Progenitor cell of endocrine pancreas (in vitro differentiated cells): ENCODE measurements at places on chromosomes 6 and 20.

- no peak for DNase-seq
These were observed 21.8 kb upstream of the UFL1 start for GRCh38 chr6:96499781-96500180.

DNA sequence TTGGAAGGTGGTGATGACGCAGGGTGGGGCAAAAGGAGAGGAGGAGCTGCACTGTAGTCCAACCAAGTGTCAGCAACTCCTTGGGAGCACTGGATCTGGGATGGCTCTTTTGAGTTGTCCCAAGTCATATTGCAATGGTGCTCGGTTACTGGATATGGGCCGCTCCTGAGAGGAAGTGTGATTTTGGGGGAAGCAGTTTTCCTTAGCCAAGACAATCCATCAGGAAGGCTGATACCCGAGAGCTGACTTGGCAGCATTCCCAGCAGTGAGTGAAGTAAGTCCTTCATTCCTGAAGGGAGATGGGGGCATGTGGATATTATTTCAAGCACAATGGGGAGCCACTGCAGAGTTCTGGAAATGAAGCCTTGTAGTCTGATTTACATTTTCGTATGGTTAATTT lies 354.1 kb downstream of the RFPL4B start:
- no peak for DNase-seq

GRCh38 chr6:24140591-24140990 lies 14.6 kb downstream of the NRSN1 start:
- DNase-seq: no peak

GRCh38 chr6:85679445-85680123 lies 36.9 kb upstream of the SYNCRIP start:
- no peak for DNase-seq

- DNase-seq: no peak
These were observed 36.9 kb downstream of the E2F3 start for GRCh38 chr6:20438462-20439070.

DNA sequence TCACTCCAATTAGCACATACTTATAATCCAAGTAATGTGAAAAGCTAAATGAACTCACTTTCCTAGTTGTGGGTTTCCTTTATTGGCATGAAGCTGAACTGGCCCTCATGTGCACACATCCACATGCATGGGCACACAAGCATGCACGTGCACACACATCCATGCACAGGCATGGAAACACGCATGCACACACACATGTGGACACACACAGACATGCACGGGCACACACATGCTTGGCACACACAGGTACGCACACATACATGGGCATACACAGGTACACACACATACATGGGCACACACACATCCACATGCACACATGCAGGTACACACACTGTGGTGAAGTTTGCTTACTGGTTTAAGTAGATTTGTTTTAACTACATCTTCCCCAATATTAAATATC lies 23.8 kb downstream of the SYNDIG1 start:
- no peak for DNase-seq

GRCh38 chr20:61263084-61263695 lies 11.1 kb downstream of the CDH4 start:
- DNase-seq: peak; percentile 57

DNA sequence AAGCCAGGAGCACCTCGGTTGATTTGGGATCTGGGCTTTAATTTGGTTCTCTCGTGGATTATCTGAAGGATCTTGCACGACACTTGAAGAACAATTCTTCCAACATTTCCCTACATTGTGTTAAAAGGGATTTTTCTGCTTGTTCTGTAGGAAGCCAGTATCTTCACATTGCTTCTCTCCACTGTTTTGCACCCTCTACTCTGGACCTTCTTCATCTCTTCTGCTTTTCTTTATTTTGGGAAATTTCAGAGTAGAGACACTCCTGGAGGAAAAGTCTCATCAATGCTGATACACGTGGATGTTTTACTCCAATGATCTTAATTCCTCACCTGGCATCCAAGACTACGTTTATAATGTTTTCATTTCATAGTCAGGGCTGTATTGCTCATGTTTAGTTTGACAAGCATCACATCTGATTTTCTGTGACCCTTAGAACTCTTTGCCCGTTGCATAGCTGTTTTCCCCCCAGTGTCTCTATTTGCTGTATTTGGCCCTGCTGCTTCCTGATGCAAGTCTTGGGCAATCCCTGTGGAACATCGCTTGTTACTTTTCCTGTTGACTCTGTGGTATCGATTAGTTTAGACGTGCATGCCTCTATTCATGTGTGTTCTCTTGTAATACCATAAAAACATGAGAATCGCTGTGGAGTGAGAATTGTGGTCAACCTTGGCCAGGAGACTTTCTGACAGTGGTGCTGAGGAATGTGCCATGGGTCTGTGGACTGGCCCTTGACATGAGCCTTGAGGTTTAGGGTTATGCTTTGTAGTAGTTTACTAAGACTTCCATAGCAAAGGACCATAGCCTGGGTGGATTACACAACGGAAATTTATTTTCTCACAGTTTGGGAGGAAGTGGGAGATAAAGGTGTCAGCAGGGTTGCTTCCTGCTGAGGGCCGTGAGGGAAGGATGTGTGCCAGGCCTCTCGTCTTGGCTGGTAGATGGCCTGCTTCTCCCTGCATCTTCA lies 12.5 kb downstream of the PLCB1 start:
- no peak for DNase-seq

DNA sequence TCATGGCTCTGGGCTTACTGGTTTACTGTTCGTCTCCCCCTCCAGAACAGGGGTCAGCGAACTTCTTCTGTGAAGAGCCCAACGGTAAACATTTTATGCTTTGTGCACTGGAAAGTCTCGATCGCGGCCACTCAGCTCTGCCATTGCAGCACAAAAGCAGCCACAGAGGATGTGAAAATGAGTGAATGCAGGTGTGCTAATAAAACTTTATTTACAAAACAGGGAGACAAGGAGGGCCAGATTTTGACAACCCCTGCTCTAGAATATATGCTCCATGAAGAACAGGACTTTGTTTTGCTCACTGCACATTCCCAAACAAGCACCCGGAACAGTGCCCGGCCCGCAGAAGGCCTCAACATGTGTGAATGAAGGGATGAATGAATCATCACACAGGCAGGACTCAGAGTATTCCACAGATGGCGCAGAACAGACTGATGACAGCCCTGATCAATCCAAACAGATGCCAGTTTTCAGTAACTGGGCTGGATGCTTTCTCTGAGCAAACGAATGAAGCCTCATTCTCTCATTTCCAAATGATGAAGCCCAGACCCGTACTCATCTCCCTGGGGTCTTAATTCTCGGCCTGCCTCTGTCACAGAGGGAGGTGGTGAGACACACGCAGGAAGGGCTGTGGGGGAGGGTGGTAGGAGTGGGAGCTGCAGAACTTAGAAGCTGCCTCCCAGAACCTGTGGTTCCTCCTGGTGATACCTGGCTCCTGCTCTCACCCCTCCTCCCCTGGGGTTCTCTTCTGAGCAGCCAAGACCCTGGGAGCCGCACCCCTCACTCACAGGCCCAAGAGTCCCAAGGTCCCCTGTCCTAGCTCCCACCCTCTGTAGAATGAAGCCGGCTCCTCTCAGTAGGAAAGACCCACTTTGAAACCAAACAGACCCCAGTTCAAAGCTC lies 196.4 kb downstream of the PREX1 start:
- no peak for DNase-seq

- DNase-seq: no peak
These were observed 24.4 kb downstream of the CAP2 start for GRCh38 chr6:17417817-17418216.

GRCh38 chr6:140809694-140810101 lies 1323.0 kb upstream of the GJE1 start:
- no peak for DNase-seq

DNA sequence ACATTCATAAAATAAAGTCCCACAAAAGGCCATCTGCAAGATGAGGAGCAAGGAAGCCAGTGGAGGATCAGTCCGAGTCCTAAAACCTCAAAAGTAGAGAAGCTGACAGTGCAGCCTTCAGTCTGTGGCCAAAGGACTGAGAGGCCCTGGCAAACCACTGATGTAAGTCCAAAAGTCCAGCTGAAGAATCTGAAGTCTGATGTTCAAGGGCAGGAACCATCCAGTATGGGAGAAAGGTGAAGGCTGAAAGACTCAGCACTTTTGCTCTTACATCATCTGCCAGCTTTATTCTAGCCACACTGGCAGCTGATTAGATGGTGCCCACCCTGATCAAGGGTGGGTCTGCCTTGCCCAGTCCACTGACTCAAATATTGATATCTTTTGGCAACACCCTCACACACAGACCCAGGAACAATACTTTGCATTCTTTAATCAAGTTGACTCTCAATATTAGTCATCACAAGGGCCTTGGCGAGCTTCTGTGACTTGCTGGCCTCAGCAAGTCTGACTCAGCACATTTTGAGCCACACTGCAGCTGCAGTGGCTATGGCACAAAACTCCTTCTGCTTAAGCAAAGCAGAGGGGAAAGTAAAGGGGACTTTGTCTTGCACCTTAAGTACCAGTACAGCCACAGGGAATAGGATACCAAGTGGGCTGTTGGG lies 1370.3 kb upstream of the CITED2 start:
- DNase-seq: no peak

DNA sequence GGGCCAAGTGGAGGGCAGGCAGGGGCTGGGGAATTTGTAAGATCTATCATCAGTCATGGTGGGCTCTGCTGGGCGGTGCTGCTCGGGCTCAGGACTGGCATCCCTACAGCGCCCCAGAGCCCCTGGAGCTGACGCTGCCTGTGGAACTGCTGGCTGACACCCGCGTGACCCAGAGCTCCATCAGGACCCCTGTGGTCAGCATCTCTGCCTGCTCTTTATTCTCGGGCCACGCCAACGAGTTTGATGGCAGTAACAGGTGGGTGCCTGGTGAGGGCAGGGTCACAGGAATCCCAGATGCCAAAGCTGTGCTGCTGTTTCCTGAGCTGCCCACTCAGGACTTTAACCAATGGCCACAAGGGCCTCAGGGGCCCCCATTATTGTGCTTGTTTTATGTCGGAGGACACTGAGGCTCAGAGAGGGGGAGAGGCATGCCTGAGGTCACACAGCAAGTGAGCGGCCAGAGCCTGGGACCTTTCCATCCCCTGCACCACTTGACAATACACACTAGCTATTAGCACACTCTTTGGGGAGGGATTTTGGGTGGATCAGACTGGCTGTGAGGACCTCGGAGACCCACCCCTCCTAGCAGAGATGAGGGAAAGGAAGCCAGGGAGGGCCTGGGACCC lies 6.3 kb downstream of the BPIFB2 start:
- no peak for DNase-seq

DNA sequence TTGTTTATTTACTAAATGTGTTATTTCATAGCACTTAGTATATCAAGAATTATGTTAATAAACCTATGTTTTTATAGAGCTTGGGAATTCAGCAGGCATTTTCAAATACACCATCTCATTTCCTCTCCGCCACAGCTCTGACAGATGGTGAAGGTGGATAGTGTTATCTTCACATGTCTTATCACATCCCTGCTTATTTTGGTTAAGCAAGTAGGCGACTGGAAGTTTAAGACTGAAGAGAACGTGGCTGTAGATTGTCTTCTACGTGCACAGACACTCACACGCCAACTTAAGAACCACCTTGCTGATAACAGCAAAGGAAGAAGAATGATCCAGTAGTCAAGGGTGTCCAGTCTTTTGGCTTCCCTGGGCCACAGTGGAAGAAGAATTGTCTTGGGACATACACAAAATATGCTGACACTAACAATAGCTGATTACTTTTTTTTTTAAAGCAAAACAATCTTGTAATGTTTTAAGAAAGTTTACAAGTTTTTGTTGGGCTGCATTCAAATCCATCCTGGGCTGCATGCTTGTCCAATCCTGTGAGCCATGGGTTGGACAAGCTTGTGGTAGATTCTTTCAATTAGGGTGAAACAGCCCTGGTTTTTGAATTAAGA lies 43.3 kb upstream of the SCGN start:
- DNase-seq: no peak

- no peak for DNase-seq
These were observed 120.1 kb upstream of the TCF21 start for GRCh38 chr6:133768656-133769295.

DNA sequence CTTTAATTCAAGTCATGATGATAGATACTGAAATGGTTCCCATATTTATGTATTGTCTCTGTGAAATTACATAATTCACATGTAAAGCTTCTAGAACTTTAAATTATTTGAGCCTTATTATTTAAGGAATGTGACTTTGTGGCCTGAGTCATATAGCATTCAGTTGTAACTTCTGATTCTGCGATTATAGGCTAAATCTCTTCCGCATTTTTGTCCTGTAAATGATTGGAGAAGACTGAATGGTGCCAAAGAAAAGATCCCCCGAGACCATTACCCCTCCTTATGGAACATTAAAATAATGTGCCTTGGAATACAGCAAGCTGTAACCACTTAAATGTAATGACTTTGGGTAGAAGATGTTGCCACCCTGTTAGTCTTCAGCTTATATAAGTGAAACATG lies 63.3 kb upstream of the MAP7 start:
- no peak for DNase-seq

DNA sequence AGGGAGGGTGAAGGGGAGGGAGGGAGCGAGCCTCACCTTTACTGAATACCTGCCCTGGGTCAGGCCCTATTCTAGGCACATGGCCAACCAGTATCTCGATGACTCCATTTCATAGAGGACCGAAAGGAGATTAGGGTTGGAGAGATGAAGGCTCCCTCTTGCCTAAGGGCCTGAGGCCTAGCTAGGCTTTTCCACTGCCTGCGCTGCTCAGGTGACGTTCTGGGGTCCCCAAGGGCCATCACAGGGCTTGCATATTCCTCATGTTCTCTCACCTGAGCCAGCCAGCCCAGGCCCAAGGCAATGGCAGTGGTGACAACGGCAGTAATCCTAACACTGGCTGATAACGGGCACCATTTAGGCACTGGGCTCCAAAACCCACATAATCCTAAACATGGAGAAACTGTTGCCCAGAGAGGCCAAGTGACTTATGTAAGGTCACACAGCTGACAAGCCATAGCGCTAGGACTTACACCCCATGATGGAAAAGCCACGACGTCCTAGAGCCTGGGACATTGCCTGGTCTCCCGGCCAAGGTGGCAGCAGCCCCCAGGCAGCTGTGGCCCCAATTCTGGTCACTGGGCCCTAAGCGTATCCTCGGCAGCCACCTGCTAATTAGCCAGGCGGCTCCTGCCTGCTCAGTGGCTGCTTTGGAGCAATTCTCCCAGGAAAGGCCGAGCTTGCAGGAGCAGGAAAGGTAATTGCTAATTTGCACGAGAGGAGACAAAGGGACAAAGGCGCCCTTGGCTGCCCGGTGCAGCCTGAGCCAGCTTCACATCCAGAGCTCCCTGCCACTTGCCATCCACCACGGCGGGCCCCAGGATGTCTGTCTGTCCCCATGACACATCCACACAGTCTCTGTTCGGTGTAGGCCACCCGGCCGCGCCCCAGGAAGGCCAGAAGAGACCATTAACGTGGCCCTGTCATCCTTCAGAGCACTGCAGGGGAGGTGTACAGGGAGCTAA lies 21.5 kb downstream of the NOL4L start:
- DNase-seq: no peak
